Activated CD4-positive, CD25-positive, alpha-beta regulatory T cell treated with anti-CD3 and anti-CD28 coated beads, Interleukin-2, amount 50 U/mL, for 24 hours (primary cell): ENCODE measurements at places on chromosomes 6 and 20.

DNA sequence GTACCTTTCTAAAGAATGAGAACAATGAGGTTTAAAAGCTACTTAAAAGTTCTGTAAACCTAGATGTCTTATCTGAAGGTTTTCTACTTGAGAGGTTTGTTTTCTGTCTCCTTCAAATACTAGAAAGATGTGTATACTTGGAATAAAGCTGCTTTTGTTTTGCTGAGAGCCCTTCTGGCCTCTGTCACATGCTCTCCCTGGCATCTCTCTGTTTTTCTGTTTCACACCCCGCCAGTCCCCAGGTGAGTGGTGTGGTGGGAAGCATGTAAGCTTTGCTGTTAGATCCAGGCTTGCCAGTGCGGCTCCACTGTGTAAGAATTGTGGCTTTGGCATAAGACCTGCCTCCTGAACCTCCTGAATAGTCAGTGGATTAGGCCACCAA lies 56.8 kb downstream of the SNX9 start:
- ATAC-seq: no peak

DNA sequence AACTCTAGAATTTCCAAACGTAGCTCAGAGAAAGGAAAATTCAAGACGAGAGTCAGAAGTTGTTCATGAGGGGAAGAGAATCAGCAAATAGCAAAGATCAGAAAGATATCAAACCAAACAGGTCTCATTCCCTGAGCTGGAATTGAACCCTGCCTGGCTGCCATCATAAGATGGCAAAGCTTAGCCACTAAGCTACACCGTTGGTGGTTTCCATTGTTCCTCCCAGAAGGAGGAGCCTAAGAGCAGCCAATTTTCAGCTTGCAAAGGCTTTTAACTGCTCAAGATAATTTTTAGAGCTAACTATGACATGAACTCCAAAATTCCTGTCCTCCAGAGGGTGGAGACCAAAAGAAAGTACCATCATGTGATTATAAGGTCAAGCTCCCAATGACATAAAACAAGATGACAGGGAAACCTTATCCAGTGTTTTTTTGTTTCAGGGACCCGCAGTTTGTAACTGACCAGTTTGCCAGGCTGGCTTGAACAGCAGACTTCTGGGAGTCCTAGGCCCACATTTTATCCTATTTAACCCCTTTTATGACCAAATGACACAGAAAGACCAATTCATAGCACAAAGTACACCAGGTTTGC lies 55.9 kb downstream of the COL11A2 start:
- no peak for ATAC-seq

- ATAC-seq: no peak
These were observed 12.1 kb downstream of the PRPH2 start for GRCh38 chr6:42710316-42710715.

DNA sequence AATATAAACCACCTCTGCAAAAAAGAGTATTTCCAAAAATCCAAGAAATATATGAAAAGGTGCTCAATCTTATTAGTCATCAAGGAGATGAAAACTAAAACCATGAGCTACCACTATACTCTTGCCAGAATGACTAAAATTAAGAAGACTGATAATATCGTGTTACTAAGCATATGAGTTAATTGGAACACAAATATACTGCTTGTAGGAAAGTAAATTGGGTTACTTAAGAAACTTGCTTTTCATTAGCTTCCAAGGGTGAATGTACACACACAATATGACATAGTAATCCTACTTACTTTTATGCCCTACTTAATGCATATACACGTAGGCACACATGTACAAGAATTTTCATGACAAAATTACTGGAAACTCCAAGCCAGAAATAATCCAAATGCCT lies 3.4 kb downstream of the THEMIS start:
- peak; percentile 83 for ATAC-seq

- peak; percentile 80 for ATAC-seq
These were observed at the start of gene ULBP1 for GRCh38 chr6:149963462-149964307. Gene ULBP1 (plus strand): TSS chr6:149963943. CDS start chr6:149964050, 107 bp downstream.

DNA sequence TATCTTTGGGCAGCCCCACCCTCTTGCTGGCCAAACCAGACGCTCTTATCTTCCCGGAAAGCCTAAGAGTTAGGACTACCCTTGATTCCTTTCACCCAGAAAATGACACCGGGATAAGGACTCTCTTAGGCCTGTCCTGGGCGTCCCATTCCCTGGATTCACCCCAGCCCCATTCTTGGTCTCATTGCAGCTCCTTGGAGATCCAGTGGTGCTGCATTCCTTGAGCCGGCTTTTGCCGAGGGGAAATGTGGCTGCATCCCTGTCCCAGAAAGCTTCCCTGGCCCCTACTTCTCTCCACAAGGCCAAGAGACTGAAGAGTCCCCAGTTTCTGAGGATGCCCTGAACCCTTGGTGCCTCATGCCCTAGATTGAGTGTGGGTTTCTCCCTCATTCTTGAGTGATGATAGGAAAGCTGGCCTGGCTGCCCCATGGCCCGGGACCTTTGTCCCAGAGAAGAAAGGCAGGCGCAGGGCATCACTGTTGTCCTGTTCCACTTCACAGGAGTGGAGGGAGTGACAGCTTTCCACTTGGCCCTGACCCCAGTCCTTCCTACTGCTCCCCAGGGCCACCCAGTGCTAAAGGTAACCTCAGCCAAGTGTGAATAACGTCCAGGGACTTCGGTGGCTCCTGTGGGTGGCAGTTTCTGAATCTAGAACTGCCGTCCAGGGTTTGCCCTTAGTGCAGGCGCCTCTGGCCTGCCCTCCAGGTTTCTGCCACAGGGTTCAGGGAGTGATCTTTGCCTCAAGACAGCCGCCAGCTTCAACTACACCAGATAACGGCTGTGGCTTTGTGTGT lies 42.7 kb upstream of the MYL9 start:
- ATAC-seq: no peak

DNA sequence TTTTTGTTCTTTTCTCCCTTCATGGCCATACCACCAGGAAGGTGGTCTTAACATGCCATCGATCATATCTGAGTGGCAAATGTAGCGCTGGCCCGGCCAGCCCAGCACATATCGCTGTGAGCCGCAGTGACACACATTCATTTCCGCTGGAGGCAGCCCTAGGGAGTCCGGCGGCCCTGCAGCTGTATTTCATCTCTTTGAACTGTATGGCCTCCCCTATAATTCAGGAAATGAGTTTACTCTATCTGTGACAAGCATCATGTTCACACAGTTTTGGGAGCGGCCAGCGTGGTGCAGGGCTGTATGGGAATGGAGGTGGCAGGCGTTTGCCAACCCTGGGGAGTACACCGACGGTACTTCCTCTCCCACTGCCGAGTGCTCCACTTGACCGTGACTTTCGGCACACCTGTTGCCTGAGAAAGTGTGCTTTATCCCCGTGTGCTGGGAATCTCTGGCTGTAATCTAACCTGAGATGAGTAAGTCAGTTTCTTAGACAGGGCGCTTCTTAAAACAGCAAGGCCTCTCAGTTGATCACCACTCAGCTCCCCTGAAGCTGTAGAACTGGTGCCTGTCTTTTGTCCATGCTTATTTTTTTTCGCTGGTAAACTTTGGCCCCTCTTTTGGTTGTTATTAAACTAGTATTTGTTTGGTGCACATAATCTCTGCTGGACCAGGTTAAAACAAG lies 257.1 kb upstream of the TAB2 start:
- ATAC-seq: peak; percentile 87

- no peak for ATAC-seq
These were observed 20.6 kb downstream of the JARID2 start for GRCh38 chr6:15266423-15266996.

DNA sequence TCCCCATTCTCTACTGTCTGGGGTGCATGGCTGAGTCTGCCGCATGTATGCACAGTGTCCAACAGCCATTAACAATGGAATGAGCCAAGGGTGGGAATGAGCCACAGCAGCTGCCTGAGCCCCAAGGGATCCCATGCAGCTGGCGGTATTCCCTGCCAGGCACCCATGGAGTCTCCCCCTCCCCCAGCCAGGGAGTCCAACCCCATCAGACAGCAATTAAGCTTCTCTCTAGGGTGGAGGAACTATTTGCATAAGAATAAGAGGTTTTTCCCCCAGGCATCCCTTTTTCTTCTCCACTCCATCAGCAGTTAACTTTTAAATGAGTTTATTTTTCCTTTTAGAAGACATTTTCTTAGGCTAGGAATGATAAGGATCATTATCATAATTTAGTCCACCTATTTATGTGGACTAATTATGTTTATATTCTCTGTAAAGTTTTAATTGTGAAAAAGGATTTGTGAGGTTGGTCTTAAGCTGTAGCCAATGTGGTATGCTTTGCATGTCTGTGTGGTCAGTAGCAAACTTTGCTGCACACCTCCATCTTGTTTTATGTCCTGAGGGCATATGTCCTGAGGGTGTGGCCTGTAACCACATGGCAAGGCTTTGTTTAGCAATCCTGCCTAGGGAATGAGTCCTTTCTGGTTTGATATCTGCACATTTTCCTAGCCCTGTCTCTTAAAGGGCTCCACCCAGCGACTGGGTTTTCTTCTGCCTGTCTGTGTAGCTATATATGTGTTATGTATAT lies 158.9 kb upstream of the OLIG3 start:
- ATAC-seq: no peak
